ENCODE measurements at places on chromosomes 4 and X.

DNA sequence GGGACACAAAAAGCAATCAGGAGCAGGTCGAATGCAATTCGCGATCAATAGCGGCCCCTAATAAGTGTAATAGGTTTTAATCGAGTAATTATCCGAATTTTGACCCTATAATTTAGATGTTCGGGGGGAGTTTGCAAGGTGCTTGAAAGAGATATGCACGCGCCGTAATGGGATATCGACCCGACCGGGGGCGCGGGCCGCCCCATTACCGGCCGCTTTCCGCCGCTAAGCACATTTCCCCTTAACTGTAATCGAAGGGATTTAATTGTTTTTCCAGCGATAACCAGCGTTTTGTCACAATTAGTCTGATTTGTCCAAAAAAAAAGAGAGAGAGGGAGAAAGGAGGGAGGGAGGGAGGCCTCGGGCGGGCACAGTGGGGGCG, 997 bp downstream of the NKX1-1 start:
- DNase-seq, result no peak

- DNase-seq, result no peak
Observed at GRCh38 chr4:164997941-164998340, 20.5 kb upstream of the TRIM61 start.

DNA sequence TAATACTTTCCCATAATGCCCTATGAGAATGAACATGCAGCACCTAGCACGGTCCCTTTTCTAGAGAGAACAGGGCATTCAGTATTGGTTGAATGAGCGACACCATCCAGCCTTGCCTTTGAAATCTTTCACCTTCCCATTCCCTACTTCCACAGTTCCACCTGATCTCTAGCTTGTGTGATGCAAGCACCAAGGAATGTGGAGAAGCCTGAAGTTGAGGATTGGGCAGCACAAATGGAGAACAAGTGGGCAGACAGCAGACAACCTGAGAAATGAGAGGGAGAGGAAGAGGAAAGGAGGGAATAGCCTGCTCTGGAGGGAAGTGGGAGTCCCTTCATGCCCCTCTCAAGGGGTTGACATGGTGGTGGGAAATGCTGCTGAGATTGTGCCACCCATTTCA, 365.1 kb upstream of the CXorf51A start:
- DNase-seq, result no peak

DNA sequence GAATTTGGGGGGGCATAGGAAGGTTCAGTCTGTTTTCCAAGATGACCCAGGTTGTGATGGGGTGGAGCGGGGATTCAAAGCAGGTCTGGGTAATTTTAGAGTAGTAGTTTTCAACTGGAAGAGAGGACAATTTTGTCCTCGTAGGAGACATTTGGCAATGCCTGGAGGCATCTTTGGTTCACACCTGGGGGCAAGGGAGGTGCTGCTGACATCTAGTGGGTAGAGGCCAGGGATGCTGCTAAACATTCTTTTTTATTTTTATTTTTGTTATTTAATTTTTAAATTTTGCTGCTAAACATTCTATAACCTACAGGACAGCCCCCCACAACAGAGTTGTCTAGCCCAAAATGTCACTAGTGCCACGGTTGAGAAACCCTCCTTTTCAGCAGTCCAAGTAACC, 1.9 kb downstream of the RAB9A start:
- DNase-seq, result no peak

GRCh38 chr4:8689741-8690140, 97.2 kb downstream of the CPZ start:
- DNase-seq, result no peak

- DNase-seq, result no peak
Observed at GRCh38 chrX:37076983-37077382, 68.8 kb downstream of the FAM47C start.

DNA sequence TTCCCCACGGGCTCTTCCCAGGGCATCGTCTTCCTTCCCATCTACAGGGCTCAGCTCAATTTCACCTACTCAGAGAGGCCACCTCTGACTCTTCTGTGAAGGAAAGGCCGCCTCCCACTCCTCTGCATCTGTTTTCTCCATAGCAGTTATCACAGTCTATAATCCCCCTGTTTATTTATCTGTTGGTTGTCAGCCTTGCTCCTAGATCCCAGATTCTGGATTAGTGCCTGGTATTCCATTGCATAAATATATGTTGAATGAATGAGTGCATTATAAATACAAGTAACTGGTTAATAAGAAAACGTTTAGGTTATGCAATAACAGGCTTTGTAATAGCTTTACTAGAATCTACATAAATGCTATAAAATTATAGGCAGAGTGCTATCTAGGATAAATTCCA, 52.9 kb downstream of the NSG1 start:
- DNase-seq, result no peak

GRCh38 chr4:78426972-78427371, 124.6 kb upstream of the ANXA3 start:
- no peak for DNase-seq

DNA sequence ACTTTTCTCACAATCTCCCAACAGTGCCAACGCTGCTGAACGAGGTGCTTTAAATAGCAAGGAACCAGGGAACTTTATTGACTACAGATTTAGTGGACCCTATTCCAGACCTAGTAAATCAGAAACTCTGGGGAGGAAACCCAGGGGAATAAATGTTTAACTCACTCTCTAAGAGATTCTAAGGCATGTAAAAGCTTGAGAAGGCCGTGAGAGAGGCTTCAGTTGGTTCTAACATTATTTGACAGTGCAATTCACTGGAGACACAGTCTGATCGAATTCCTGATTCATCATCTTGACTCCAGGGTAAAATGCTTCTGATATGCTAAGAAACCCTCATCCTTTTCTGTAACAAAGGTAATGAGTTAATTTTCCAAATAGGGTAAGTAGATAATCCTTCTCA, 494.4 kb downstream of the KCNIP4 start:
- no peak for DNase-seq

DNA sequence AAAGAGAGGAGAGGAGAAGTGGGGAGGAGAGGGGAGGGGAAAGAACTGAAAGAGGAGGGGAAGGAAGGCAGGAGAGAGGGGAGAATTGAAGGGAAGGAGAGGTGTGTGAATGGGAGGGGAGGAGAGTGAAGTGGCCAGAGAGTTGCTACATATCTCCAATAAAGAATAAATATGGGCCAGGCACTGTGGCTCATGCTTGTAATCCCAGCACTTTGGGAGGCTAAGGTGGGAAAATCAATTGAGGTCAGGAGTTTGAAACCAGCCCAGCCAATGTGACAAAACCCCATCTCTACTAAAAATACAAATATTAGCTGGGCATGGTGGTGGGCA, 482.4 kb downstream of the NAF1 start:
- DNase-seq, result no peak

DNA sequence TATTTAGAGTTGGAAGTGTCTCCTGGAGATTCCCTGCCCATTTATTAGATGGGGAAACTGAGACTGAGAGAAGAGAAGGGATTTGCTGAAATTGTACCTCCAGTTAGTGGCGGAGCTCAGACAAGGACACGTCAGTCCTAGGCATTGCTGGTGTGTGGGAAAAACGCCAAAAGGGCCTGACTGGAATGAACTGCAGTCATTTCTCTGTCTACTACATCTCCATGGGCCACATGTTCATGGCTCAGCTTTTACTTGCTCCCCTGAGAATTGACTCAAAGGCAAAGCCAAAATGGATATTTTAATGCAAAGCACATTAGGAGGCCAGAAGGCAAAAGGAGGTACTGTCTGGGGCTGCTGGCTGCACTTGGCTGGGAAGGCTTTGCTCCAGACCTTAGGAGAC, 3.9 kb downstream of the TFDP3 start:
- DNase-seq, result no peak

- DNase-seq, result no peak
Observed at GRCh38 chr4:138992676-138993075, 22.9 kb upstream of the NOCT start.
